ENCODE measurements at places on chromosomes 3 and 15.

GRCh38 chr15:45777781-45778180 lies 143.0 kb downstream of the SQOR start:
- no peak for DNase-seq

- DNase-seq = no peak
Measured at GRCh38 chr15:85475317-85475701, 94.9 kb downstream of the AKAP13 start.

GRCh38 chr15:82856397-82857170 lies 47.2 kb downstream of the WHAMM start:
- DNase-seq = no peak

DNA sequence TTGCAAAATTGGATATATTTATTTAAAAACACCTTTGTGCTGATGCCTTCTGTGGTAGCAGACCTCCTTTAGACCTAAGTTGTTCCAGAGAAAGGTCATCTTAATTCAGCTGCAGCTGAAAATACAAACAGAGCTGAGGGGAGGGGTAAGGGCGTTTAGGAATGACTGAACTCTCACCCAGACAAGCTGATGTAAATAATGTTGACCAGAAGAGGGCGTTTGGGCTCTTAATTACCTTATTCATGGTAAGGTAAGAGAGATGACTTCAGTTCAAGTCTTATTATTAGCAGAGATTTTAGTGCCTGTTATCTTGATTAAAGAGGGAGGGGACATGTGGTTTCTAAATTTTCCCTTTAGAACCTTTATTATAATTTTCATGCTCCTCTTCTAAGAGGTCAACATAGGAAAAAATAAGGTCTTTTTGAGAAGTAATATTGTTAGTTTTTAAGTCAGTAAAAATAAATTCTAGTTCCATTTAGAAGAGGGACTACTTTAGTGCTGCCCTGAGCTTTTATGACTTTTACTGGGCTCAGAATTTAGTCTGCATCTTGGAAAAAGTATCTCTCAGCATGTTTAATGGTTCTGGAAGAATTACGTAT lies 46.3 kb downstream of the GPR171 start:
- peak; percentile 78 for DNase-seq

DNA sequence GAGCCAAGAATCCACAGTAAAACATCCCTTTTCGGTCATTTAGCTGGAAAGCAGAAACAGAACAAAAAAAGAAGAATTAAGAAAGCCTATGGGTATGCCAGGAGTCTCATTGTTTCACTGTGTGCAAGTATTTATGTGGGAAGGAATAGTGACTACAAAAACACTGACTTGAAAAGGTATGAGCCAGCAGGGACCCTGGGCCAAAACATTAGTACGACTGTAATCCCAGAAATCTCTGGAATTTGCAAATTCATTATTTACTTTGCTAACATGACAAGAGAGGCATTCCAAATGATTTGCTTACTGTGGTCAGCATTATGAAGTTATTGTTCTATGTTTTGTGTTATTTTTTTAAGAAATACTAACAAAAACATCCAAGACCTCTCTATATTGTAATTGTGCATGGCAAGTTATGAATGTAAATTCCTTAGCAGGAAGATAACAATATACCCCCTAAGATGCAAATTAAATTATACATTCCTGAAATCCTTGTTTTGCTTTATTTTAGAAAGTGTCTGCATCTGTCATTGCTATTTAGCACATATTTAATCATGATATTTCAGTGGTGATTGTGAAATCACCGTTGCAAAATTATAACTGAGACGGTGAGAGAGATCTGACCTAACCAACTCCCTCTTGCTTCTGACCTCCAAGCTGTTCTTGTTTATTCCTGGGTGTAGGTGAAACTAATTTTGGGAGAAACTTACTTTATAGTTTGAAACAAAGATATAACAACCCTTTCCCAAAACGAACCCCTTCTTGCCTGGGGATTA lies 299.2 kb downstream of the ZPLD1 start:
- no peak for DNase-seq

DNA sequence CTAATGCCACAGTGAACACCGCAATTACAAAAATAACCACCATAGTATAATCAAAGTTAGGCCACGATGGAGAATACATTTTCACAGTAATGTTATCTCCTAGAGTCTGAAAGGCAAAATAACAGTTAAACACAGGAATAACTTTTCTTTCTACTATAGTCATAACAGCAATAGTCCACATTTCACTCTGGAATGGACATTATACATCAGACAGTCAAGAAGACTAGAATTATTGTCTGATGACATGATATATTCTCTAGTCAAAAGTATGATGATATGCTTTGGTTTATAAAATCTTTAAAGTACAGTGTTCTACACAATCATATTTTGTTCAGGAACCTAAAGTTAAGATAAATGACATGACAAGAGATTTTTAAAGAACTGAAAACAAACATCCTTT lies 18.0 kb downstream of the SPPL2A start:
- DNase-seq = no peak

DNA sequence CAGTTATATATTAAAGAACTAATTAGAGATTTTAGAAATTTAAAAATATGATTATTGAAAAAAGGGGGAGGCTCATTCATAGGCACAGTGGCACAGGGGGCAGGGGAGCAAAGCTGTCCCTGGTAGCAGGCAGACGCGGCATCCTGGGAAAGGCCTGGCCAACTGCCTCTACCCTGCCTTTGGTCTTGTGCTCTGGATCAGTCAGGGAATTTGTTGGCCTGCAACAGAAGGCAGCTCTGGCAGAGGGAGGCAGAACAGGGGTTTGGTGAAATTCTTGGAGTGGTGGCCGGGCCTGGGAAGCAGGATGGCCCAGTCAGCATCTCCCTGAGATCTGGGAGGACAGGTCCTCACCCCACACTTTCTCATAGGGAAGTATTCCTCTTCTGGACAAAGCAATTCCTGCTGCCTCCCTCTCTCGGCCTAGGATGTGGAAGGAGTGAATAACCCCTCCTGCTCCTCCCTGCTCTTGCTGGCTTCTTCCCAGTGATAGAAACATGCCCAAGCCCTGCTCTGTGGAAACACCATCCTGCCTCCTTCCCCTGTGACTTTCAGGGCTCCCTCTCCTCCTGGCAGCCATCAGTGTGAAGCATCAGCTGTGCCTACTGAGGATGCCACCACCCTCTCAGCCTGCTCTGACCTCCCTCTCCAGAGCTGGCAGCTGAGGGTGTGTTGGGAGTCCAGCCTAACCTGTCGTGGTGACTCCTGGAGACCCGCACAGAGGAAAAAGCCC lies 26.9 kb downstream of the PRR20G start:
- DNase-seq = no peak

GRCh38 chr15:73969151-73969759 lies 22.8 kb downstream of the STOML1 start:
- no peak for DNase-seq

DNA sequence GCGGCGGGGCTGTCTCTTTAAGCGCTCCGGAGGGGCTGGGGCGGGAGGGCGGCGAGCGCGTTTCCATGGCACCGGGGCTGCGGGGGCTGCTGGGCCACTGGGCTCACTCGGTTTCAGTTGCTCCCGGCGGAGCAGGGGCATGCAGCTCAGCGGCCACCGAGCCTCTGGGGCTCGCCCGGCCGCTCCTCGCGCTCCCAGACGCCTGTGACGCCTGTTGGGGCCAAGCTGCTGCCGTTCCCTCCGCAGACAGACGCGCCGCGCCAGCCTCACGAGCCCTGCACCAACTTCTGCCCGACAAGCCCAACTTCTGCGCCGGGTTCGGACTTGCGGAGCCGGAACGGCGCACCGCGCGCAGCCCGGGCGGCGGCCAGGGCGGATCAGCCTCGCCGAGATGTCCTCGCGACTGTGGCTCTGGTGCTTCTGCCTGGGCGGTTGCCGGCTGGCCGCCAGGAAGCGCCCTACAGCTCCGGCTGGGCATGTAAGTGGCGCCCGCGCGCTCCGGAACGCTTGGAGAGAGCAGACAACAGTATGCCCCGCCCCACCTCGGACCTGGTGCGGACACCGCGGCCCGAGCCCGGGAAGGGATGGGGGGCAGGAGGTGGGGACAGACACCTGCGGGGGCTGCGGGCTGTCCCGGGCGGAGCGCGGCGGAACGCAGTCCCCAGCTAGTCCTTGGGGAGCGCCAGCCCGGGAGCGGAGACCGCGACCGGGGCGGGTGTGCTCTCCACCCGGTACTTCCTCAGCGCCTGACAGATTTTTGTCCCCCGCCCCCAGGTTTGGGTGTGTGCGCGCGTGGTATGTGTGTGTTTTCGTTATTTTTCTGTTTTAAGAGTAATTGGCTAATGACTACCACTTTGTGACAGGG lies 154.1 kb upstream of the GOLIM4 start:
- DNase-seq = peak; percentile 21

- peak; percentile 71 for DNase-seq
Measured at GRCh38 chr3:53045518-53046170, at the start of gene SFMBT1. TSS of gene SFMBT1 (minus strand) at chr3:53046073. CDS start at chr3:52969128, 76,945 bp downstream.

GRCh38 chr3:27094721-27095120 lies 274.5 kb downstream of the NEK10 start:
- DNase-seq = no peak

- DNase-seq = no peak
Measured at GRCh38 chr3:165439765-165440164, 243.6 kb upstream of the SLITRK3 start.

DNA sequence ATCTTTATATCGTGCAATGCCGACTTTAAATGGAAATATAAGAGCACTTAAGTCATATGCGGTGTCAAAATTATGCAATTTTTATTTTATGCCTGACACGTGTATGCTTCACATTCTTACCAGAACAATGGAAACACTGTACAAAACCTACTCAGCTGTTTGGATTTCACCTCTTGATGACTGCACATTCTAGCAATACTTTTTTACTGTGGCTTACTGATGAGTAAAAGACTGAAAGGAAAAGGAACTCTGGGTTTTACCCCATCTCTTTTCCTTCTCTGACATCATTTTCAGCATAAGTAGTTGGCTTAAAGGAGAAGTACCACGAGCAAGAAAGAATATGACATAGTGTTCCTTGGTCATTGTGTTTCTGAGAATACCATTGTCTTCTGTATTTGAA lies 142.8 kb downstream of the POLR2M start:
- no peak for DNase-seq

GRCh38 chr3:154095832-154096421 lies 25.3 kb upstream of the ARHGEF26 start:
- no peak for DNase-seq

DNA sequence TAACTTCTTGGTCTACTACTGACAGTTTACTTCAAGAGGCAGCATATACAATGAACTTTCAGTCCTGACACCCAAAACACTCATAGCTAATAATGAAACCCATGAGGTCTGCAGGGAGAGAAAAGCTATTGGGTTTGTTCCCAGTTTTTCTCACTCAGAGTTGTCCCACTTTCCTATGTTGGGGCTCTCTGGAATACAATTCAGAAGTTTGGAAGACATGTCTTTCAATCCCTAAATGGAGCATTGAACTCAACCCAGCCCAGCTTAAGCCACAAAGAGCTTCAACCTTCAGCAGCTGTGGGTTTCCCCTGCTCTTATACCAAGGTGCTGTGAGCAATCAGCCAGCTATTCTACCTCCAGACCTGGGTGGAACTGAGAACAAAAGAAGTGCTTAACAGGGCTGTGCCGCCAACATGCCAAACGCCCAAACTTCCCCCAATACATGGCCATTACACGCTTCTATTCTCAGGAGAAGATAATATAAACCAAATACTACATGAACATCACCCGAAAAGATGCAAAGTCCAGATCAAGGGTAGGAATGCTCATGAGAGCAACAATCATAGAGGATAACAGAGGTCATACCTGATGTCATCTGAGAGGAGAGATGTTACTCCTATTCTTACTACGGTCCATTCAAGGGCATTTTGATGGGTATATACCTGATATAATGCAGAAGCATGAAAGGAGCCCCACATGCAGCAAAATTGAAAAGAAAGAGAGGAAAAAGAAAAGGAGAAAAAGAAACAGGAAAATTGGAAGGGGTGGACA lies 131.2 kb upstream of the TGFBR2 start:
- DNase-seq = no peak

DNA sequence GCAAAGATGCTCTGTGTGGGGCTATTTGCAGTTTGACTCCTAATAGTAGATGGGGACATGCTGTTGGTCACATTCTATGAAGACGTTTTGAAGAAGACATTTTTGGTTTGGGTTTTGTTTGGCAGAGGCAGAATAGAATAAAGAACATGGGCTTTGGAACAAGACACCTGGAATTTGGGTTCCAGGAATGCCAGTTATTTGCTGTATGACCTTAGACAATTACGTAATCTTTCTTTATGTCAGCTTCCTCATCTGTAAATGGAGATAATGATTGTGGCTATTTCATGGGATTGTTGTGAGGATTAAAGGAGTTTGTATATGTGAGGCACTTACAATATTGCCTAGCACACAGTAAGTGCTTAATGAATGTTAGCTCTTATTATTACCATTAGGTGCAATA lies 91.6 kb downstream of the MESD start:
- no peak for DNase-seq

DNA sequence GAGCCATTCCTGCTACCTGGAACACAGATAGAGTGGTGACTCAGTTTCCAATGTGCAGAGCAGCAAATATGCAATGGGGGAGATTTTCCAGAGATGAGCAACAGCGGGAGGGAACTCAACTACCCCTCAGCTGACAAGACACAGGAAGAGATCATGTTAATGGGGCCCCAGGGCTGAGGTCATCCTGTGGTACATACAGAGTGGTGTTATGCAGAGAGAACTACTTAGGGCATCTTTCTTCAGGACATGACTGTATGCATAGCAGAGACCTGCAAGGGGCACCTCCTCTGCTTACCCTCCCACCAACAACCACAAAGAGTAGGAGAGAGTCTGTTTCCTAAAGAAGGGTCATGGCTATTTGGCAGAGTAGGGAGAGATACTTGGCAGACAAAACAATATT lies 6.8 kb upstream of the TBC1D5 start:
- peak; percentile 32 for DNase-seq

DNA sequence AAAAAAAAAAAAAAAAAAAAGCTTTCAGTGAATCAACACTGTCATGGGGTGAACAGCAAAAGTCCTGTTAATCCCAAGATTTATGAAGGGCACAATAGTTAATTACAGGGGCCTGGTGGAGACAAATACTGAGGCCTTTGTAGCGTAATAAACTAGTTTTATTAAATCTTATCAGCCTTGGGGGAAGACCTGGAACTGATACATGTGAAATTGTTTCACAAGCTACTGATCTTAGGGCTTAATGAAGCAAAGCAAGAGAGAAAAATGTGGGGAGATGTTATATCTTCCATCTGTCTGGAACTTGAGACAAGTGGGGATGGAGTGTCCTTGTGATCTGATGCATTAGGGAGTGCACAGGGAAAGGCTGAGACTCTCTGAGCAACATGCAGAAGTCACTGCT lies 47.9 kb upstream of the OSBPL11 start:
- DNase-seq = no peak

GRCh38 chr15:80003934-80004472 lies 33.0 kb upstream of the BCL2A1 start:
- no peak for DNase-seq

- no peak for DNase-seq
Measured at GRCh38 chr3:120429921-120430361, 20.9 kb downstream of the FSTL1 start.

DNA sequence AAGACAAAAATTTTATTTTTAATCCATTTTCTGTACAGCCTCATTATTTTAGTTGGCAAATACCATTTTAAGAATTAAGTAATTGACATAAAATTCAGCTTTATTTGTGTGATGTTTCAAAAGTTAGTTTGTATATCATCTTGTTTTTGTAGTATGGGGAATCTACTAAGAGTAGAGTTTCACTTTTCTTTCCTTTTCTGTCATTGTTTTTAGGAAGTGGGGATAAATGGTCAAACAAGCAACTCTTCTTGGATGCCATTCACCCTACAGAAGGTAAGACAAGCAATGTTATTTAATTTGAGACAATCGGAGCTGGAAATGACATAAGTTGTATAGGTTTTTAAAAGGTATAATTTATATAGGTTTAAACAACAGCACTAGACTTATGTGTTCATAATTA lies 268.3 kb downstream of the BBX start:
- DNase-seq = no peak

GRCh38 chr15:87614704-87615103 lies 641.8 kb downstream of the NTRK3 start:
- DNase-seq = no peak
